LNCaP clone FGC (cell line): ENCODE measurements at places on chromosomes 12 and 14.

GRCh38 chr14:106204063-106204462 is 677.7 kb downstream of the TMEM121 start:
- no peak for DNase-seq

GRCh38 chr14:61196034-61196433 is 85.1 kb downstream of the TMEM30B start:
- DNase-seq = no peak

GRCh38 chr14:104445832-104446381 is 133.7 kb upstream of the C14orf180 start:
- DNase-seq = no peak

GRCh38 chr12:76143343-76144244 is 59.1 kb upstream of the NAP1L1 start:
- no peak for DNase-seq

DNA sequence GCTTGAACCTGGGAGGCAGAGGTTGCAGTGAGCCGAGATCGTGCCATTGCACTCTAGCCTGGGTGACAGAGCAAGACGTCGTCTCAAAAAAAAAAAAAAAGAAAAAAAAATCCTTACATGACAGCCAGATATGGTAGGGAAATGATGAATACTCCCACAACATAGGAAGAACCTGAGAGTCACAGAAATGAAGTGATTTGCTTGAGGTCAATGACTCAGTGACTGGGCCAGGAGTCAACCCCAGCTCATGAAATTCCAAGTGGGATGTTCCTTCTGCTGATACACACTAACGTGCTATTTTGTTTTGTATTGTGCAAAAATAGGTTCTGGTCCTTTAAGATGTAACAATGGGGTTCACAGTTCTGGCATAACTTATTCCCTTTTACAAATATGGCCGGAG is 9.0 kb downstream of the RHOF start:
- DNase-seq = no peak

- no peak for DNase-seq
Measured at GRCh38 chr14:87813686-87814085, 179.3 kb downstream of the GALC start.

- no peak for DNase-seq
Measured at GRCh38 chr12:68470664-68471328, 138.6 kb upstream of the MDM1 start.

DNA sequence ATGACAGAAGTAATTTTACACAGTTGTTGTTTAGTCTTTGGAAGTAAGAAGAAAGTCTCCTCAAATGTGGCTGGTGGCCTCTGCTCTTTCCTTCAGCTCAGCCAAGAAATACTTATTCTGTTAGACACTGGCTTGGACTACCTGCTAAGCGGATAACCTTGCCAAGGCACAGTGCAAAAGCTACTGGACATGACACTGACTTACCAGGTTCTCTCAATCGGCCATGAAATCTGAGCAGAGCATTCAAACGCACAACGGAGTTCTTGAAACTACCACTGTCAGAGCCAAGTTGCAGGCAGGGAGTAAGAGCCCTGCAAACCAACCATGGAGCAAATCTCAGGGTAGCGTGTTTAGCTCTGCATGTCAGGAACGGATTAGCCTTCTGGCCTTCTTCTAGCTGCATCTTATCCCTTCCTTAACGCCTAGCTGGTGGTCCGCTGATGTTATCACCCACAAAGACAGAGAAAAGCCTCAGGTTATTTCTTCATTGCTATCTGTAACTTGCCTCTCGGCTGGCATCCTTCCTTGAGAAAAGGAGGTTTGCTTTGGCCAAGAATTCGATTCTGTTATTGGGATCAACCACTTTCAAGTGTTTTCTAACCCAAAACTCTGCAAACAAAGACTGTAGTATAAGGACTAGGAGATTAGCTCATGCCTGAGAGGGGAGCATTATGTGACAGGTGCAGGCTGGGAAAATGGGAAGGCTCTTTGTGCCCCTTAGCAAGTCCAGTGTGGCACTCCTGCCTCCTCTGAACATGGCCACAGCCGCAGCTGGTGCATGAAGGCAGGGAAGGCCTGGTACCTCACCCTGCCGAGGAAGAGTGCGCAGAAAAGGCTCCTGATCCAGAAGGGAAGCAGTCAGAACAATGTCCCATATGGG is 223.4 kb downstream of the GLT1D1 start:
- DNase-seq = no peak

- DNase-seq = no peak
Measured at GRCh38 chr12:113453330-113453729, 18.3 kb downstream of the LHX5 start.

GRCh38 chr14:53766601-53767000 is 190.0 kb downstream of the BMP4 start:
- no peak for DNase-seq

- DNase-seq = no peak
Measured at GRCh38 chr12:104459368-104459909, 2.7 kb downstream of the CHST11 start.

GRCh38 chr12:56520048-56520447 is 1.6 kb upstream of the RBMS2 start:
- no peak for DNase-seq

DNA sequence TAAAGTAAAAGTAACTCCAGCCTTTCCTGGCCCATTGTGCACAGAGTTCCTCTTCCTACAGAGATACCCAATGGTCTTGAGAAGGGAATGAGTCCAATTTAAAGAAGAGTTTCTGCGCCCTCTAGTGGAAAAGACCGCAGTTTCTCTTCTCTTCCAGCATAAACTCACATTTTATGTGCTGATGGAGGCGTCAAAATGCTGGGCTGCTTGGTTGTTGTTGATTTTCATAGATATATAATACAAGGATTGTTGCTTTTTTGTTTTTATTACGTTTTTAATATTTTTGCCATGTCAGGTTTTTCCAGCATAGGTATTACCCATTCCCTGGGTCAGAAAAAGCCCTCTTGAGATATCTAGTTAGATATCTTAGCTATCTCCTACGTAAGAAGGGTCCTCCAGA is 356.9 kb upstream of the STXBP6 start:
- DNase-seq = no peak

DNA sequence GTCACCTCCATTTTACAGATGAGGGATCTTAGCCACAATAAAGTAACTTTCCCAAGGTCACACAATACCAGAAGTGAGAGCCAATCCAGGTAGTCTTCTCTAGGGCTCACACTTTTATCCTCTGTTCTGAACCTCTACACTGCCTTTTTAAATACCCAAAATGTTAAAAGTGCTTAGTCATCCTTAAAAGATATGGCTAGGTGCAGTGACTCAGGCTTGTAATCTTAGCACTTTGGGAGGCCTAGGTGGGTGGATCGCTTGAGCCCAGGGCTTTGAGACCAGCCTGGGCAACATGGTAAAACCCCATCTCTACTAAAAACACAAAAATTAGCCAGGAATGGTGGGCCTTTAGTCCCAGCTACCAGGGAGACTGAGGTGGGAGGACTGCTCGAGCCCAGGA is 104.1 kb upstream of the PPP4R3A start:
- DNase-seq = no peak

GRCh38 chr12:19411234-19412204 is 27.8 kb upstream of the AEBP2 start:
- DNase-seq = no peak

DNA sequence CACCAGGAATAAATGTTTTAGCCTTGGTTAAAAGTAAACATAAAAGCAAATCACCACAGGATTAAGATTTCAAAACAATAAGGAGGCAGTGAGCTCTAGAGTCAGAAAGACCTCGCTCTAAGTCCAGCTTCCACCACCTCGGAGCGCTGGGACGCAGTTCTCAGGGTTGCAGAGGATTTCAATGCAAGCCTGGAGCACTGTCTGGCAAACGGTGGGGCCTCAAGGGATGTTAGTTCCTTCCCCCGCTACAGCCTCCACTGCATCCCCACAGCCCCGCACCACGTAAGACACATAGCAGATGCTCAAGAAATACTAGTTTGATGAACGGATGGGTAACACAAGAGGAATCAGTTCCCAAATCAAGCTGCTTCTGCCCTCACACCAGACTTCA is 39.3 kb upstream of the TMCC3 start:
- no peak for DNase-seq

- DNase-seq = no peak
Measured at GRCh38 chr12:54571193-54572188, 17.0 kb downstream of the PPP1R1A start.

DNA sequence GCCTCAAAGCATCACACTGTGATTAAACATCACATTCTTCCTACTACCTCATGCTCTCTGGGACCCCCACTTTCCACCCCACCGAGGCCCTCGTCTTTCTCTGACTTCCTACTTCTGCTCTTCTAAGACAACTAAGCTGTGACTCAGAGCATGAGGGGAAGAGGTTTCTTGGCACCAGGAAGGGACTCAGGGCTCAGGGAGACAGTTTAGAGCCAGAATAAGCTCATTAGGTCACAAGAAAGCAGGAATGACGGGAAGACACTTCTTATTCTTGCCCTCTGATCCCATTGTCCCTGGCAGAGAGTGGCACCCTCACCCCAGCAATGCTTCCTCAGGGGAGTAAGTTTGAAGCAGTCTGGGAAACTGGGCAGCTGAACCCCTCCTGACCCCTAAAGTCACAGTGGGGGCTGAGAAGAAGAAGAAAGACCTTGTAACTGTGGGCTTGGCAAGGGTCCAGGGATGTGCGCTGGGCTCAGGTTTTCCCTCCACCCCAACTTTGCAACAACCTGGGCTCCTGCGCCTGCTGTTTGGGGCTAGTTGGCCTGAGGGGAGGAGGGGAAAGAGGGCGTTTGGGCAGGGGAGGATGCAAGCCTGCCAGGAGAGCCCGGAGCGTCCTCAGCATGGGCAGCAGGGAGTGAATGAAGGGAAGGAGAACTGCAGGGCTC is 64.6 kb upstream of the ACTN1 start:
- no peak for DNase-seq

GRCh38 chr14:55840821-55841220 is 260.8 kb downstream of the KTN1 start:
- DNase-seq = no peak
